CD4-positive, alpha-beta T cell treated with Interleukin-15 for 1 hour (primary cell): ENCODE measurements at places on chromosomes 4 and X.

GRCh38 chrX:10507181-10507580 is 113.2 kb downstream of the MID1 start:
- no peak for DNase-seq

- DNase-seq = no peak
Observed at GRCh38 chr4:88810325-88810724, 112.7 kb upstream of the NAP1L5 start.

DNA sequence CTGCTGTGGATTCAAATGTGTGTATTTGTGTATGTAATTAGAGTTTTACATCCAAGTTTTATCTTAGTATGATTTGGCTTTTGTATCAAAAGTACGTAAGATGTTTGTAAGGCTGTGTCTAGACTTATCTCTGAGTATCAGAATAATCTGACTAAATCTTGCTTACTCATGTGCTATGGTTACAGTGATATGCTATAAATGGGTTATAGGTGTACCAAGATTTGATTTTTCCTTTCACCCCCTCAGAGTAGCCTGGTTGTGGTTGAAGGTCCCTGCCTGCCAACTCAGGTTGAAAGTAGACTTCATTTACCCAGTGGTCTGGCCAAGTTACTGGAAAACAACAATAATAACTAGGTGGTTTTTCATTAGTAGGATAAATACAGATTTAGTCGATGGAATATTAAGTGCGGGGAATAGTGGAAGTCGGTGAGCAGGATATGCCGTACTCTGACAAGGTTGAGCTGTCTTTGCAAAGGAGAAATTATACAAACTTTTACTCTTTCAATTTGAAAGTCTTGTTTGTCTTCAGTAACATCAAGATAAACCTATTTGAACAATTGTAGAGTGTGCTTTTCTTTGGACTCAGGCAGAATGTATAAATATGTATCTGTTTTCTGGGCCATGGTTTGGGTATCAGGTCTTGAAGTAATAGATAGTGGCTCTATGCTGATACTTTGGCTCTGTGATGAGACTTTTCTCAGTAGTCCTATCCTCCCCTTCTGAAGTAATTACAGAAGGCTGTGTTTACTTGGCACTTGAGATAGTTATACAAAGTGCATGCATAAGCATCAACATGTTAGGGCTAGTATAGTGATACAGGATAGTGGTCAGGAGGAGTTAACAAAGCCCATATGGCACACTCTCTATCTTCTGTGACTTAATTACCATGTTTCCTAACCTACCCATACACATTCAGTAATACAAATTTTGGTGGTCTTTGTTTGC is 23.7 kb downstream of the BMP2K start:
- DNase-seq = no peak

DNA sequence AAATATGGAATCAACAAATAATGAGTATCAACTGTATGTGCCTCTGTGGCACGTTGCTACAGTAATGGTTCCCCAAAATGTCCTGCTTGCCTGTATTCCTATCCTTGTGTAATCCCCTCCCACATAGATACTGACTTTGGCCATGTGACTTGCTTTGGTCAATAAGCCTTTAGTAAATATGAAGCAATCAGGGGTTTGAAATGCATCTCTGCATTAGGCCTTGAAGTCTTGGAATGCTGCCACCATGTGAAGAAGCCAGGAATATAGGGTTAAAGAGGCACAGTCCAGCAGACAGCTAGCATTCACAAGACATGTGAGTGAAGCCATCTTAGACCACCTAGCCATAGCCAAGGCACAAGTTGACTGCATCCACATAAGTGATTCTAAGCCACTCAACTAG is 190.9 kb downstream of the GABRB1 start:
- no peak for DNase-seq

DNA sequence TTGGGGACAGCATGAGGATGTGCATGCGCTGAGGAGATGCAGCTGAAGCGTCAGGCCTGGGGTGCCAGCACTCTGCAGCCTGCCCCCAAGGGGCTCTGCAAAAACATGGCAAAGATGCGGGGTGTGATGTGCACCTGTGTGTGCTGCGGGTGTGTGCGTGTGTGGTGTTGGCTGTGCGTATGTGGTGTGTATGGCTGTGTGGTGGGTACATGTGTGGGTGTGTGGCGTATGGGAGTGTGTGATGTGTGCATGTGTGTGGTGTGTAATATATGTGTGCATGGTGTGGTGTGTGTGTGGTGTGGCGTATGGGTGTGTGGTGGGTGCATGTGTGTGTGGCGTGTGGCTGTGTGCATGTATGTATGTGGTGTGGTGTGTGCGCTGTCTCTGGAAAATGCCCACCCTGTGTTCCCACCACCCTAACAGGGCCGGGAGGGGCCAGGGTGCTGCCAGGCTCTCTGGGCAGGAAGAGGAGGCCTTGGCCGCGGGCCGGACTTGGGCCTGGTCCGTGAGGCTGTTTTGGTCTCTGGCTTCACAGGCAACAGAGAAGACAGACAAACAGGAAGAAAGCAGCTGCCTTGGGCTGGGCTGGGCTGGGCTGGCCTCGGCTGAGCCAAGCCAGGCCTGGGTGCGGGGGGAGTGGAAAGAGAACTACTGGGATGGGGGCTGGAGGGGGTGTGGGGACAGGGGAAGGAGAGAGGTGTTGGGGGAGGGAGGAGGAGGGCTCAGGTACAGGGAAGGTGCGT is 1.1 kb upstream of the AVPR2 start:
- DNase-seq = no peak

- no peak for DNase-seq
Observed at GRCh38 chr4:112418092-112418491, 97.9 kb downstream of the NEUROG2 start.
